ENCODE measurements at places on chromosomes 6 and 20.

DNA sequence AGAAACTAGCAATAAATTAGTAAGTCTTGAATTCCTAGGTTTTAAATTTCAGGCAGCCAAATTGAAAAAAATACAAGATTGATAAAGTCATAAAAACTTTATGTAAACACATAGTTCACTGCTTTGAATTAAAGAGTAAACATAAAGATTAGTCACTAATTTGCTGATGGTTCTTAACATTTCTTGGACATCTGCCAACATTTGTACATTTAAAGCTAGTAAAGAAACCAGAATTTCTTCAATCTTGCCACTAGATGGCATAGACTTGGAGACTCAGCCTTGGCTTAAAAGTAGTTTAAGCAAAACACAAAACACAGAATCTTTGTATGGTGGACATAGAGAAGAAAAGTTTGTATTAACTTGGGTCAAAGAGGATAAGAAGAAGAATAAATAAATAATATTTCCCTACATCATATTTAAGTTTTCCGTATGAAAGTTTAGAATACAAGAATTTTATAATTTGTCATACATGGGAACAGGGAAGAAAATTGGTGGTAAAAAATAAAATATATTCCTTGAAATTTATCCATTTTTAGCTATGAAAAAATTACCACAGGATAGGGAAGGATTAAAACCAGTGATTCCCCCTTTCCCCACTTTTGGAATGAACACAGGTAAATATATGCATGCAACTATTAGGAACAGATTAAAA lies 41.7 kb upstream of the FAM135A start:
- DNase-seq = peak; percentile 27

- DNase-seq = peak; percentile 44
Observed at GRCh38 chr6:81204731-81205130, 547.8 kb downstream of the TENT5A start.

DNA sequence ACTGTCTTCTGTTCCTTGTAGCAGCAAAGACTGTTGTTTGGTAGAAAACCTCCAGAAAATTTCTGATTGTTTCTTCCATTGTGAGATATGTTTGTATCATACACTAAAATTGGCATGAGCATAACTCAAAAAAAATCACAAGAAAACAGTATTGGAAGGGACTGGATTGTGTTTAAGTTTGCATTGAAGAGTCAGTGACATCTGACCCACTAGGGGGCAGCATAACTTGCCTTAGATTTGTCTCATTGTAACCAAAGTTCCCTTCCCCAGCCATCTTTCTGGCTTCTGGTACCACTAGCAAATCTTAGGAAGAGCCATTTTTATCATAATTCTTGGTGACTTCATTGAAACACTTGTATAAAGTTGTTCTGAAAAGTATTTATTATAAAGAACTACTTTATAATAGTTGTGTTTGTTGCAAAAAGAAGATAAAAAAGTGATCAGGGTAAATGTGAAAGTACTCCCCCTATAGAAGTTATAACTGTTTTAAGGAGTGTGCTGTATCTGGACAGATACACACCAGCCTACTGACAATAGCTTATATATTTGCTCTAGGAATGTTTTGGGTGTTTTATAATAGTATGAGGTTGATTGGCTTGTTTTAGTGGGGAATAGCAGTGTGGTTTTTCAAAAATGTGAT lies 7.7 kb downstream of the CSTF1 start:
- DNase-seq = no peak

GRCh38 chr6:141033101-141033500 lies 1099.6 kb upstream of the GJE1 start:
- no peak for DNase-seq

DNA sequence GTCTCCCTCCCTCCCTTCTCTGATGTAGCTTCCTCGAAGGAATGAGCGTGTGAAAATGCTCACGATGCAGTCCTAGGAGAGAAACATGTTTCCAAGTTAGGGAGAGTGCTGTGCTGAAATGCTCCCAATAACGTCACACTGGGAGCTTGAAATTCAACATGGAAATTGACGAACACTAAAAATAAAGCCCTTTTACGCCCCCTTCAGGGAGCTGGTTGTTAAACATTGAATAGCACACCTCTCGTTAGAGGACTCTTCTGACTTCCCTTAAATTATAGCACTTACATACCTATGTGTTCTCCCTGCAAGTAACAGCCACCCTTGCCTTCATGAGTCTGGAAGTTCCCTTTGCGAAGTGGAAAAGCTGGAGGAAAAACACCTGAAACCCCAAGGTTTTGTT lies 88.6 kb downstream of the BFSP1 start:
- DNase-seq = no peak

DNA sequence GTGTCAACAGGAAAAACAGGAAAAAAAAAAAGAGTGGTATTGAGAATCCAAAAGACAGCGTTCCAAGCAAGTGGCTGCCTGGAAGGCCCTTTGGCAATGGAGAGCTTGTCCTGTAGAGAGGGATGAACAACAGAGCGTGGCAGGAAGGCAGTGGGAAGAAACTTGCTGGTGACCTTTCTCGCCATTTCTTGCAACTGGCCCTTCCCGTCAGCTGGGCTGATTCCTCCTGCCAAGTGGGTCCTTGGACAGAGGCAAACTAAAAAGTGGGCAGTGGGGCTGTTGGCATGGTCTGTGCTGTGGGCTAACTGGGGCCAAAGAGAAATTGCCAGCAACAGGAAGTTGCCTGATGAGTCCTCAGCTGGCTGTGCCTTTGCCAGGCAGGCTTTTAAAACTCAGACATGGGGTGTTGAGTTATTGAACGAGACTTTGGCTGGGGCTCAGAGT lies 43.9 kb upstream of the CLDN20 start:
- DNase-seq = no peak

GRCh38 chr20:47988676-47989075 lies 203.4 kb upstream of the SULF2 start:
- DNase-seq = no peak

DNA sequence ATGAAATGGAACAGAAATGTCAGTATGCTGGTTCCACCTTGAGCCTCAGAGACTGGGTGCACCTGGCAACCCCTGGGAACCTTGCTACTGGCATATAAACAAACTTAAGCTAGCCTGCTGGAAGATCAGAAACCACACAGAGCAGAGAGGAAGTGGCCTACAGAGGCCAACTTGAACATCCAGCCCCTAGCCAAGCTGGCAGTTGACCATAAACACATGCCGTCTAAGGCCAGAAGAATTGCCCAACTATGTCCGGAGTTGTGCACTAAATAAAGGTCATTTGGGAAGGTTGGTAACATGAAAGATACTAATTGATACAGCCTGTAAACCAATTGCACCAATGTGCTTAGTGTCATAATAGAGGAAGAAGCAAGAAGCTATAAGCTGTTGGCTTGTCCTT lies 266.6 kb upstream of the BTBD3 start:
- DNase-seq = no peak

DNA sequence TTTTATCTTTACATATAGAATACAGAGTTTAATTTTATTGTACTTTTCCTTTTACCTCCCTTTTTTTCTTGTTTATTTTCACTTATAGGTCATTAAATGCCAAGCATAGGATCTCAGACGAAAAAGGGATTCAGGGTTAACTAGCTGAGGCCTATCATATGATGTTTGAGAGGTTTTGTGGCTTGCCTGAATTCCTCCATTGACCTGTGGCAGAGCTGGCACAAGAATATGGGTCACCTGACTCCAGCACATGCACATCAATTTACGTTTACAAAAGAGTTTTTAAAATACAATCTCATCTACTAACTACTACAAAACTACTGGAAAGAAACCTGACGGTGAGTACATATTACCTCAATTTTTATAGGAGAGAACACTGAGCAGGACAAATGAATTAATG lies 60.4 kb downstream of the SGK1 start:
- no peak for DNase-seq

DNA sequence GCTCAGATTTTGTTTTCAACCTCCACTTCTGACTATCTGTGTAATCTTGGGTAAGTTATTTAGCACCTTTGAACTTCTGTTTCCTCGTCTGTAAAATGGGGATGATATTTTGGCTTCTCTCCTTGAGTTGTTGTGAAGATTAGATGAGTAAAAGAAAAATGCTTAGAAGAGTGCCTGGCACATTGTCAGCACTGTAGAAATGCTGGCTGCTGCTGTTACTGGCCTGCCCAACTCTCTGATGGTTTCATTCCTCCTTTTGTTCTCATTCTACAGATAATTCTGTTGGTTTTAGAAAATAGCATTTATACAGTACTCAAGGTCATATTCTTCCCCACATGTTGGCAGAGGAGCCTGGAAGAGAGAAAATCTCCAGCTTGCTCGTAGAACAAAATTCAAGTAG lies 547.2 kb upstream of the JAG1 start:
- no peak for DNase-seq

DNA sequence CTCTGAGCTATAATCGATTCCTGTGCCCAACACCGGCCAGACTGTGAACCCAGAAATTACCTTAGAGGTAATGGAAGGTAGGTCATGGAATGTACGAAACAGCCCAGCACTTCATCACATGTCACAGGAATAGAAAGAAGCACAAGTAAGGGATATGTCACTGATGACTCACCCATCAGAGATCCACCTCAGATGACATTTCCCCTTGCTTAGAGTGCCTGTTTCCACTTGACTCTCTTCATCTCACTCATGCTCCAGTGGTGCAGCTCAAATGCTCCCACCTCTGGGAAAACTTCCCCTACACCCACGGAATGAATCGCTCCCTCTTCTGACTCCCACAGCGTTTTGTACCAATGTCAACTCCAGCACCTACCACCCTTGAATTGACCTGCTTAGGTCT lies 381.6 kb upstream of the CNR1 start:
- DNase-seq = no peak

DNA sequence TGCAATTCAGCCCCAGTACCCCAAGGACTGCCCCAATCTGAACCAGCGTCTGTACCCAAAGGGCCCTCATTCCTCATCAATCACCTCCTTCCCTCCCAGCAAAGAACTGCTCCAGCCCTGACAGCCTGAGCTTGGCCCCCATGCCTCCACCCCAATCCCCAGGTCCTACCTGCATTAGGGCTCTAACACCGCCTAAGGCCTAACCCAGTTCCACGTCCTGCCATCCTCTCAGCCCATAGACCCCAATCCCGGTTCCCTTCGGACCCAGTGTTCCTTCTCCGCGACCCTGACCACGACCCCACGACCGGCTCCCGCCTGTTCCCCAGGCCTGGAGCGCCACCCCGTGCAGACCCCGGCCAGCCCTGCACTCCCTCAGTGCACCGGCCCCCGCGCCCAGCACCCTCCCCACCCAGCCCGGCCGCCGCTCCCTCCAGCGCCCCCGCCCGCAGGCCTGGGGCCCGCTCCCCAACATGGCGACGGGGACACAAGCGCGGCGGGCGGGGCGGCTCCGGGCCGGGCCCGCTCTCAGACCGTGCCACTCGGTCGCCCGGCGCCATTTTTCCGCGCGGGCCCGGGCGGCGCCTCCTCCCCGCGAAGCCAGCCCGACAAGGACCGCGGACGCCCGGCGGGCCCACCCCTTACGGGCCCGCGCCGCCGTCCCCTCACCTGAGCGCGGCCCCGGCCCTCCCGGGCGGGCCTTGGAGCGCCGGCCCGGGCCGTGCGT lies 483 bp downstream of the NCOA6 start:
- no peak for DNase-seq

DNA sequence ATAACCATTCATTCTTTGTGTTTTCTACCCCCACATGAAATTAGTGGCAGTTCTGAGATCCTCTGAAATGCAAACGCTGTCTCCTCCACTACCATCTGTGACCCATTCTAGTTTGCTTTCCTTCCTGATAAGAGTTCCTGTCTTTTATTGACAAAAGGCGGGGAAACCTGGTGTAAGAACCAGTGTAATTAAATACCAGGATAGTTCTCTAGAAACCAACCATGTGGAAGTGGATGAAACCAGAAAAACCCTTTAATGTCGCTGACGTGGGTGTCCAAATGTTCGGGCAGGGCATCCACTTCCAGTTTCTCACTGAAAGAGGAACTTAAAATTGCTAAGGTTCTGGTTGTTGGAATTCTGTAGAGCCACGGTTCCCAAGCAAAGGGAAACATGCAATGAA lies 79.1 kb downstream of the TNFRSF21 start:
- no peak for DNase-seq

DNA sequence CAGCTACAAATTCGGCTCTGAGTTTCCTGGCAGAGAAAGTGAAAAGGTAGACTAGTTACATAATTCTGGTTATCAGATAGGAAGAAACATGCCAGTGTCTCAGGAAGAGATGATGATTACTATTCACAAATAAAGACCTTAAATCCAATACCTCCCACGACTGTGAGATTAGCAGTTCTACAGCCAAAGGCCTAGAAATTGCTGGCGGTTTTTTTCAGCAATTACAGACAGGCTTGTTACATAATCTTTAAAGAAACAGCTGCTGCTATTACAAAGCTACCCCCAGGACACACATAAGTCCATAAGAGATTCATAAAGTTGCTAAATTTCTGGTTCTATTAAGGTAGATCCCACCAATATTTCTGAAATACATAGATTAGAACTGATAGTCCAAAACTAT lies 40.2 kb downstream of the PIGU start:
- no peak for DNase-seq

GRCh38 chr20:49699200-49699992 lies 14.3 kb downstream of the B4GALT5 start:
- DNase-seq = no peak

DNA sequence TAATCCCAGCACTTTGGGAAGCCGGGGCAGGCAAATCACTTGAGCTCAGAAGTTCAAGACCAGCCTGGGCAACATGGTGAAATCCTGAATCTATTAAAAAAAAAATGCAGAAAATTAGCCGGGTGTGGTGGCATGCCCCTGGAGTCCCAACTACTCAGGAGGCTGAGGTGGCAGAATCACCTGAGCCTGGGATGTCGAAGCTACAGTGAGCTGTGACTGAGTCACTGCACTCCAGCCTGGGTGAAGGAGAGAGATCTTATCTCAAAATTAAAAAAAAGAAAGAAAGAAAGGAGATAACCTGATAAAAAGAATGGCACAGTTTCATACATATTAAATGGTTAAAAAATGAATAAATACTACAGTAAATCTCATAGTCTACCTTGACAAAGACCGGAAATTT lies 123.6 kb upstream of the TNFAIP3 start:
- DNase-seq = no peak

DNA sequence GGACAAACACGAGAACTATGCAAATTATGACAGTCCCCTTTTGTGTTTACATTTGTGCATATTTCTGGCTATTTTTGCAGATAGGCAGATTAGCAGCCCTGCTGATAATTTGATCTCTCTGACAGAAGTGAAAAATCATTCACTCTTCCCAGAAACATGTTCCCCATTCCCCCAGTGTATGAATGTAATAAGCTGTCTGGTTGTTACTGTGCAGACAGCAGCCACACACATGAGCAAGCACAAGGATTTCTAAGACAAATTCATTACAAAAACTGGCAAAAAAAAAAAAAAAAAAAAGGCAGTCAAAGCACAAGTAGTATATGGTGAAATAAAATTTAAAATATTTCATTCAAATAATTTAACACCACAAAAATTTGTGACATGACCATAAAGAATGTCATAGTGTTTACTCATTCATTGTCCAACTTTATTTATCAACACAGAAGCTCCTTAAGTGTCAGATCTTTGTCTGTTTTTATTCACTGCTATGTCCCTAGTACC lies 95.5 kb upstream of the VGLL2 start:
- DNase-seq = no peak
